ENCODE measurements at places on chromosomes 2 and 18.

DNA sequence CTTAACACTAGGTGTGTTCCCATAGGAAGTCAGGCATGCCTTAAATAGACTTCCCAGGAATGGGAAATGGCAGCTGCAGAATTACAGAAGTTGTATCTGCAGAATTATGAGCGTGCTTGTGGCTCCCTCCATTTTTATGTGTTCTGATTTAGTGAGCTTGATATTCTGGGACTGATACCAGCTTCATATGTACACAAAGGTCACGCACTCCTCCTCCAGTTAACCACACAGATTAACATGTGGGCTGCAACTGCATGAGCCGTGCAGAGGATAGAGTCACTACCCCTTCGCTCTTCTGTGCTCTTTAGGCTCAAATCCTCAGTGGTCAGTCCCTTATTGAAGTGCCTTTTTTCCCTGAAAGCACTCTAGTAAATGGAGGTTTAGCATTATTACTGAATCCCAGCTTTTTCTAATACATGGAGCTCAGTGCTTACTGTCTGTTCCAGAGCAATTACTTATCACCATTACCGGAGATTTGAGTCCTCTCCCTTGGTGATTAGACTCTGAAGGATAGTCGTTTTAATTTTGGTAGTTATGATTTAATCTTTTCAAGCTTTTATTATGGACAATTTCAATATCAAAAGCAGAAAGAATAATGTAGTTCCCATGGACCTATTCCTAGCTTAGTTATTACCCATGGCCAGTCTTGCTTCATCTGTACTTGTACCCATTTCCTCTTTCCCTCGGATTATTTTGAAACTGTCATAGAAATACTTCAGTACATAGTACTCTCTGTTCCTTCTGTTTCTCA lies 238.3 kb downstream of the PRKCE start:
- no peak for DNase-seq

DNA sequence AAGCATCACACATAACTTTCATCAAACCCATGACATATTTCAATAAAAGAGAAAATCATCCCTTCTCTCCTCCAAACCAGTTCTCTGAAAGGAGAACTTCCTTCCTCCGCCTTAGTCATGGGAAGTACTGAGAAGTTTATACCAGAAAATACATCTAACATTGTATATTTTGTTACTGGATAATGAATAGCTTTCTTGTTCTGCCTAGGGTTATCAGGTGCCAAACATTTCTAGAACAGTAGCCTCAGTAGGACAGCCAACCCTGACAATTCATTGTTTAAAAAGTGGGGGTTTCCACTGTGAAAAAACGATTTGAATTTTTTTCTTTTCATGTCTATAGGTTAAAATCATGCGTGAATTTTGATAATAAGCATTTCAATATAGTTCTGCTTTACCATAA lies 16.0 kb upstream of the DAW1 start:
- DNase-seq, result no peak

DNA sequence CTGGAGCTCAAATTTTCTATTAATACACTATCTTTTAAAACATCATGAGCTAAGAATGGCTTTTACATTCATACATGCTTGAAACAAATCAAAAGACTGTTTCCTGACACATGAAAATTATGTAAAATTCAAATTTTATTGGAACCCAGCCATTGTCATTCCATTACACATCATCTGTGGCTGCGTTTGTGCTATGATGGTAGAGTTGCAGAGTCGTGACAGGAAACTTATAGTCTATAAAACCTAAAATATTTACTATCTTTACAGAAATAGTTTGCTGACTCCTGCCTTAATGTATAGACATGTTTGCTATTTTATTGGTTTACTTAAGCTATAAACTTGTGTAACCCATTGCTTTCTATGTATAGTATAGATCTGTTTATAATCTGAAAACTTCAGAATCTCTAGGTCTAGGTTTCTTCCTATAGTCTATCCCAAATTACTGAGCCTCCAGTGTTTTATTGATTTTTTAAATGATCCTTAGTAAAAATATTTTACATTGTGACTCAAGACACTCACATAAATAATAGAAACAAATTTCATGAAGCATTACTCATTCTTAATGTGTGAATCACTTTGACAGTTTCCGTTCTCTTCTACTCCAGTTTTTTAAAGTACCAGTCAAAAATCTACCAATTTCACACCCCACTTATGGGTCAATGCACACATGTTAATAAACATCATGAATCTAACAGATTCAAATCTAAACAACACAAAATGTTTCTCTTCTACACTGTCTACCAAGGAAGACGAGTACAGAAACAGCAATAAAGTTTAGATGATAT lies 26.4 kb upstream of the MRPL19 start:
- DNase-seq, result no peak

DNA sequence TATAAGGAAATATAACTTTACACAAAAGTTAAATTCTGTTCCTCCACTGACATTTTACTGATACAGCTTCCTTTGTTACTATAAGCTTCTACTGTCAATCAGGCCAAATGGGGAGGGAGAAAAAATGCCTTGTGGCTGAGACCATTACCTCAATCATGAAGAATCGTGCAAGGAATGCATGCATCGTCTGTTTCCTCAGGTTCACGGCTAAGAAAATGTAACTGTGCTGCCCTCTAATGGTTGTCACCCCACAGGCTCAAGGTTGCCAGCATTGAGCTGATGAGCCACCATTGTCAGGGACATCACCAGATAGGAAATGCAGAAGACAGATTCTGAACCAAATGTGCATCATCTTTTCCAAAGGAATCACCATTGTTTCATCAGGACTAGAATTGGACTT lies 426.9 kb downstream of the CDH2 start:
- no peak for DNase-seq

- no peak for DNase-seq
Observed at GRCh38 chr2:28338831-28339321, 53.8 kb upstream of the FOSL2 start.

DNA sequence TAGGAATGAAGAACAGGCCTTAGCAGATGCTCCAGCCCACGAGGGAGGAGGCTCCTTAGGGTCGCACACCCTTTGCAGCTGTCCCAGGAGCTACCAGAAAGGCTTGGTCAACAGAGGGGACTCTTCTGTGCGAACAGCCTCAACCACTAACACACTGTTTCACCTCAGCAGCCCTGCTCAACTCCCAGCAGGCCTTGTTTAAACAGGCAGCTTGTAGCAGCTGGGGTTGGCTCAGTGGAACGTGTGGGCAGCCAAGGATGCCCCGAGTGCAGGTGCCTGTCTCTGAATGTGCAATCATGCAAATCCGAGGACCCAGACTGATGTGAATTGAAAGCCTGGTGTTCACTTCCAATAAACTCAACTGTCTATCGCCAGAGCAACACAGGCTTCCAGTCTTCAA lies 88.7 kb upstream of the CXCR4 start:
- no peak for DNase-seq

DNA sequence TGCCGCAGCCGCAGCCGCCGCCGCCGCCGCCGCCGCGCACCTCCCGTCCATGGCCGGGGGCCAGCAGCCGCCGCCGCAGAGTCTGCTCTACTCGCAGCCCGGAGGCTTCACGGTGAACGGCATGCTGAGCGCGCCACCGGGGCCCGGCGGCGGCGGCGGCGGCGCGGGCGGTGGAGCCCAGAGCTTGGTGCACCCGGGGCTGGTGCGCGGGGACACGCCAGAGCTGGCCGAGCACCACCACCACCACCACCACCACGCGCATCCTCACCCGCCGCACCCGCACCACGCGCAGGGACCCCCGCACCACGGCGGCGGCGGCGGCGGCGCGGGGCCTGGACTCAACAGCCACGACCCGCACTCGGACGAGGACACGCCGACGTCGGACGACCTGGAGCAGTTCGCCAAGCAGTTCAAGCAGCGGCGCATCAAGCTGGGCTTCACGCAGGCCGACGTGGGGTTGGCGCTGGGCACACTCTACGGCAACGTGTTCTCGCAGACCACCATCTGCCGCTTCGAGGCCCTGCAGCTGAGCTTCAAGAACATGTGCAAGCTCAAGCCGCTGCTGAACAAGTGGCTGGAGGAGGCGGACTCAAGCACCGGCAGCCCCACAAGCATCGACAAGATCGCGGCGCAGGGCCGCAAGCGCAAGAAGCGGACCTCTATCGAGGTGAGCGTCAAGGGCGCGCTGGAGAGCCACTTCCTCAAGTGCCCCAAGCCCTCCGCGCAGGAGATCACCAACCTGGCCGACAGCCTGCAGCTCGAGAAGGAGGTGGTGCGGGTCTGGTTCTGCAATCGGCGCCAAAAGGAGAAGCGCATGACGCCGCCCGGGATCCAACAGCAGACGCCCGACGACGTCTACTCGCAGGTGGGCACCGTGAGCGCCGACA lies 2.4 kb downstream of the POU3F3 start:
- no peak for DNase-seq

- no peak for DNase-seq
Observed at GRCh38 chr2:15797231-15797938, 143.0 kb upstream of the MYCN start.

DNA sequence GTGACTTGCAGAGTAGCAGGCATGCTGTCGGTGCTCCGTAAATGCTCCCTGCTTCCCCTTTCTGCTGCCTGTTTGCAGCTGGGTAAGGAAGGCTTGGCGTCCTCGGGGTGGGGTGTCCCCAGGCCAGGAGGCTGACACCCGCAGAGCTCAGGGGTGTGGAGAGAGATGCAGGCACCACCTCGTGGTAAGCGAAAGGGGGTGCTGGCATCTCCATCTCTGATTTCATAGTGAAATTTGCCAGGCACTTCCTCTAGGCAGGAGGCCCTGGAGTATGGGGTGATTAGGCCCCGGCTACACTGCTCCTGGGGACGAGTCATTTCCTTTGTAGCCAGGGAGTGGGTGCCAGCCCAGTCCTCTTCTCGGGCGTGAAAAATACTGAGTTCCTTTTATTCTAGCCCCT lies 160.4 kb downstream of the KLHL29 start:
- DNase-seq, result no peak

- no peak for DNase-seq
Observed at GRCh38 chr2:28652217-28652616, 99.4 kb upstream of the PPP1CB start.

- no peak for DNase-seq
Observed at GRCh38 chr2:109180786-109181185, 51.8 kb downstream of the SH3RF3 start.

- DNase-seq, result no peak
Observed at GRCh38 chr2:191758518-191759507, 80.9 kb downstream of the NABP1 start.

GRCh38 chr2:178860551-178860950 lies 53.3 kb upstream of the TTN start:
- DNase-seq, result no peak

DNA sequence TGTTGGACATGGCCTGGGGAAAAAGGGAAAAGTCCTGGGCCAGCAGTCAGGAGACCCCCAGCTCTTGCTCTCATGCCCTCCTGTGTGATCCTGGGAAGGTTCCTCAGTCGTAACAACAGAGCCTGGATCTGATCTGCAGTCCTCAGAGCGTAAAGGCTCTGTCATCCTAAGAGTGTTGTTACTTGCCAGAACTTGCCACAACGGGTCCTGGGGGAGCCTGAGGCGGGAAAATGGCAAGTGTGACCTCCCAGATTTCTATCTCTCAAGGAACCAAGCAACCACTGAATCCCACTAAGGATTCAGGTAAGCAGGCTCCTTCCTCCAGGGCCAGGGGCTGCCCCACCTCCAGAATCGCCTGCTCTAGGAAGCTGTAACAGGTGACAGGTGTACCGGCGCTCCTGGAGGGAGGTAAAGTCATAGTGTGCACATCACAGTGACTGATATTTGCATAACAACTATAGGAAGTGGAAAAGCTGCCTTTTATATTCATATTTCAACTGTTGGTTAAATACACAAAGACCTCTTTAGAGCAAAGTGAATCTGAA lies 18.4 kb downstream of the HS1BP3 start:
- no peak for DNase-seq

DNA sequence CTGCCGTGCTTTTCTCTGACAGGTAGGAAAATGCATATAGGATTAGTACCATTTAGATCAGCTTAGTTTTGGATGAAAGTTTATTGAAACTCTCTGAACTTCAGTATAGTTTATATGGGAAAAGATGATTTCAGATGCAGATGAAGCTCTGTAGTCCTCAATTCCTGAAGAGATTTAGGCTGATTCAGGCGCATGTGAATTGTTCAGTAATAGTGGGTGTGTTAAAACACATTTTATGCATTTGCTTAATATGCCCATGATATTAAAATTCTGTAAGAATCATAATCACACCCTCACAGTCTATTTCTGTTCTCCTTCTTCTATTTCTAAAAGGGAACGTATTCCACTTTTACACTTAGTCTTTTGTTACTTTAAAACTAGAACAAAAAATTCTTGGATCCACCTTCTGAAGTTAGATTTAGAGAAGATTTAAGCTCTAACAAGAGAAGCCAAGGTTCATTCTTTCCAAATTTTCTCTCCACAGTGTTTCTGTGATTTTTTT lies 44.5 kb upstream of the FAM237A start:
- no peak for DNase-seq

DNA sequence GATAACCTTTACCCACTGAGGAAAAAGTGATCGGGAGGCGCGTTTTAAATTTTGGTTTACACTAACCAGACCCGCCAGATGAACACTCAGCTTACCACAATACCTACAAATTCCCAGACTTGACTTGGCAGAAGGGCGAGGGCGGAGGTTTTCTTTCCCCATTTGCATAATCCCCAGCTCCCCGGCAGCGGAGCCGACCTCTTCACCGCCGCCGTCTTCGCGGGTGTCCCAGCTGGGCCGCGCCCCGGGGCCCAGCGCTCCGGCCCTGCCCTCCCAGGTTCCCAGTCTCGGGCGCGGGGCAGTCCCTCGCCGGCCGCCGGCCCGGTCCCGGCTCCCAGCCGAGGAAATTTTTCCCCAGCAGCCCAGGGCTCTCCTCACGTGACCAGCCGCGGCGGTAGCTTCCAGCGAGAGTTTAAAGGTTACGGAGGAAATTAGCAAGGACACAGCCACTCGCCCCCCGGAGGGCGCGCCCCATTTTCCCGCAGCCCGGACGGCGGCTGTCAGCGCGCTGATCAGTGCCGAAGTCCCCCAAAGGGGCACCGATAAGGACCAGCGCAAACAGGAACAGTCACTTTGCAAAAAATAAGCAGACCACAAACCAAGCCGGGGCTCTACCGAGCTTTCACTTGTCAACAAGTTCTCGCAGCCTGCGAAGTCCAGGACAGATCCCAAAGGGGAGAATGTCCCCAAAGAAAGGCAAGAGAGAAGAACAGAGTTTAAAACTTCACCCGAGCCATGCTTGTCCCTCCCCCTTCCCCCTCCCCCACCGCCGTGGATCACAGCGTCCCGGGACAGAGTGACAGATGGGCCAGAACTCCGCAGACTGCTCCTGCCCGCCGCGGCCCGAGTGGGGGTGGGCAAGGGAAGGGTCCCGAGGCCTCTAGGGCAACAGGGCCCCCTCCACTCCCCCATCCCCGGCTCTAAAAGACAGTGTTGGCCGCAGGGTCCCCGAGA lies 1.3 kb upstream of the PRKCE start:
- DNase-seq, result no peak

- no peak for DNase-seq
Observed at GRCh38 chr2:239694487-239694886, 293.7 kb upstream of the HDAC4 start.

GRCh38 chr2:207072571-207072970 lies 93.2 kb downstream of the KLF7 start:
- DNase-seq, result no peak

Measured in cortex of kidney (tissue), 1 donor.